Activated CD4-positive, alpha-beta T cell treated with anti-CD3 and anti-CD28 coated beads, Interleukin-2, amount 50 U/mL, for 4 hours (primary cell): ENCODE measurements at places on chromosomes 11 and 22.

DNA sequence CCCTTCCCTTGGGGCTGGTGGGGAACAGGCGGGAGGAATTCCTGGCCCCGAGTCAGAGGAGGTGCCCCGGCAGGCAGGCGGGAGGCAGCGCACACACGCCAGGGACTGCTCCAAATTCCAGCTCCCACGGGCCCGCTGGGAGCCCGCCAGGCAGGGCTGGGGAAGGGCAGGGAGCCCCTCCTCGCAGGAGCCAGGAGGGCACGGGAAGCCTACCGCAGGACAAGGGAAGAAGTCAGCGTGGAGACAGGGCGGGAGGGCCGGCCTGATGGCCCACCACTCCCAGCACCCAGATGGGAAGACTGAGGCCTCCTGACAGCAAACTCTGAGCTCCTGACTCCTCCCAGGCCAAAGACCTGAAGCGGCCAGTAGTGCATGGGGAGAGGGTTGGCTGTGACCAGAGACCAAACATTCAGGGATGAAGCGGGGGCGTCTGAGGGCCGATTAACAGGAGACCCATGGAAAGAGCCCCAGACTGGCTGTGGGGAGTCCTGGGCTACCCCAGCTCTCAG lies 22.4 kb downstream of the RPL3 start:
- DNase-seq: no peak

DNA sequence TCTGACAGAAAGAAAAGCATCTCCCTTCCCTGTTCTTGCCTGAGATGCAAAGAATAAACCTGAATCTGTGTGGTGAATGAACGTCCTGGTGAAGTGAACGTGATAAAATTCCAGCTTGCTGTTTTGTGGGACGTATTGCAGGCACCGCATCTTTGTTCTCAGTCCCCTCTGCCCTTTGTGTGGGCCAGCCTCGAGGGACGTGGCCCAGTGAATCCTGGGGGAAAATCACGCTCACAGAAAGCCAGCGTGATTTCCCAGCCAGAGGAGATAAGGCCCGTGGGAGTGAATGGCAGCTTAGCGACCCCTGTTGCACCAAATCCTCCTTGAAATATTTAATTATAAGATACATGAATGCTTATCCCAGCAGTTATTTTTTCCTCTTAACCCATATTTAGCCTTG lies 129.1 kb downstream of the COMMD9 start:
- DNase-seq: no peak

DNA sequence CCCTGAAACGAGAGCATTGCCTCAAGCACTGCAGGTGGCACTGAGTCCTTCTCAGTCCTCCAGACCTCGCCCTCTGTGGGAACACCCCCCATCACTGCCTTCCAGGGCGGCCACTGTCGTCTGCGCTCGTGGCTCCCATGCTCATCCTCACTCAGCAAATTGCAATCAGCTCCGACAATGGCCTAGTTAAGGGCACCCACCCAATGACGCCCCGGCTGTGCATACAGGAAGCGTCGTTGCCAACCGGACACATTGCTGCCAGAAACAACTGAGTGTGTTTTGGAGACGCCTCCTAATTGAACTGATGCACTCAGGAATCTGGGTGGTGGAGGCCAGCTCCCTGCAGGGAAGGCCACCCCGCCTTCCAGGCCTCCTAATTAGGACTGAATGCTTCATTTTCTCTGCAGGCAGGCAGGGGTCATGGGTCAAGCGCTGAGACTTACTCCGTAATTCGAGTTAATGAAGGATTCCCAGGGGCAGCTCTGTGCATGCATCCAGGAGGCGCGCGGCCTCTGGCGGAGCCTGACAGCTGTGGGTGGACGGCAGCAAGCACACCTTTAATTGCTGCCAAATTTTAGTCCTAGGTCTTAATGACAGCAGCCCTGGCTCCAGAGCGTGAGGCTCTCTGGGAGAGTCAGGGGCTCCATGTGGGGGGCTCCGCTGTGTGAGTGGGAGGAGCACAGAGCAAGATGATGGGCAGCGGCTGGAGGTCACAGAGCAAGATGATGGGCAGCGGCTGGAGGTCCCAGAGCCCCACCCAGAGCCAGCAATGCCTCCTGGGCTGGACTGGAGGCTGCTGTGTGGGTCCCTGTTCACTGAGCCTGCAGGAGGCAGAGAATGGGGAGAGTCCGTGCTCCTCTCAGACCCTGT lies 199.0 kb downstream of the BRD1 start:
- DNase-seq: no peak

GRCh38 chr11:31617246-31617645 lies 107.7 kb downstream of the ELP4 start:
- DNase-seq: no peak

DNA sequence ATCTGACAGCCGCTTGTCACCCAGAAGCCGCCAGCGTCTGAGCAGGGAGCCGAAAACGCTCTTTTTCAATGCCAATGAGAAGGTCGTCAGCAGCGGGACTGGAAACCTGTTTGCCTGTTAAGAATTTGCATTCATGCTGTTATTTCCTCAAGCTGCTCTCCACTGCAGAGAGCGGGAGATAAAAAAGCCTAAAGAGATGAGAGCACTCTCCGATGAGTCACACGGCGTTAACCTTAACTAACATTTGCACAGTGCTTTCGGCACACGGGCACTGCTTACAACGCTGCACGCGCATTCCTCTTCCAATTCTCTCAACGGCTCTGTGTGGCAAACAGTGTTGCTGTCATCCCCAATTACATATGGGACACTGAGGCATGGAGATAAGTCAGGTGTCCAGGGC lies 40.0 kb upstream of the RTL6 start:
- DNase-seq: no peak

- DNase-seq: peak; percentile 44
Measured at GRCh38 chr22:18091916-18092526, 14.2 kb downstream of the PEX26 start.

DNA sequence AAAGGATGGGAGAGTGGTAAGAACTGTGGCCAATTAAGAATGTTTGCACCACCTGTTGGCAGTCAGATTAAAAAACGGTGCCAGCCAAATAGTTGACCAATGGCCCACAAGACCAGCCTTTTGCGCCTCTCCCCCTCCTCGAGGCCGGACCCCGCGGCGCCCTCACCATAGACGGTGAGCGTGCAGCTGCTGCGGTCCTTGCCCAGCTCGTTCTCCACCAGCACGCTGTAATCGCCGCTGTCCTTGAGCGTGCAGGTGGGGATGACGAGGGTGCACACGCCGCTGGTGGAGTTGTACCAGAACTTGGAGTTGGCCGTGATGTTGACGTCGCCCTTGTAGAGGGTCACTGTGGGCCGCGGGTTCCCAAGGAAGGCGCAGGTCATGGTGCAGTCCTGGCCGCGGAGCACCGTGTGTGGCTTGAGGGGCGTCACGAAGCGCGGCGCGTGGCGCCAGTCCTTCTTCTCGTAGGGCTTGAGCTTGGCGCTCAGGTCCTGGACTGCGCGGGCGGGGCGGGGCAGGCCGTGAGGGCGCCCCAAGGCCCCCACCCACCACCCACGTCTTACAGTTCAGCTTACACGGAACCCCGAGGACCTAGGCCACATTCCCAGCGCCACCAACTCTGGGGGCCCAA lies 7.2 kb downstream of the TMEM86A start:
- DNase-seq: peak; percentile 16
